ENCODE measurements at places on chromosomes 3 and 15.

DNA sequence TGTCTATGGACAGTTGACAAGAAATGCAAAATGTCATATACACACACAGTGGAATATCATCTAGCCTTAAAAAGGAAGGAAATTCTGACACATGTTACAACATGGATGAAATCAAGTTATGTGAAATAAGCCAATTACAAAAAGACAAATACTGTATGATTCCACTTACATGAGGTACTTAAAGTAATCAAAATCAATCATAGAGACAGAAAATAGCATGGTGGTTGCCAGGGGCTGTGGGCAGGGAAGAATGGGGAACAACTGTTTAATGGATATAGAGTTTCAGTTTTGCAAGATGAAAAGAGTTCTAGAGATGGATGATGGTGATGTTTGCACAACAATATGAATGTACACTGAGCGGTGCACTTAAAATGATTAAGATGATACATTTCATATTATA, 613.8 kb upstream of the ZNF385D start:
- DNase-seq, result no peak

DNA sequence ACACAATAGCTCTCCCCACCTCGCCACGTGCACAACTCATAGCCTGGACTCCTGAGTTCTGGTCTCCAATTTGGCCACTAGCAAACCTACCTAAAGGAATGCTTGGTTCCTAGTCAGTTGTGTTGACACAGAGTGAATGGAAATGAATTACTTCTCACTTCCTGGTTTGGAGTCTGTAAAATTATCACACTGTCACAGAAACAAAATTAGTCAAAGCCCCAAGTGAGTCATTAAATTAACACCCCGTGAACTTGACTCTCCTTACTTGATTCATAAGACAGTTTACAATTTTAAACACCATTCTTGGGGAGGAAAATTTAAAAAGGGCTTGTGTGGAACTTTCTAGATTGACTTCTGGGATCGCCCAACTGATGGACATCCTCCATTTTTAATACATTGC, 276.2 kb upstream of the CTNNB1 start:
- DNase-seq, result no peak

DNA sequence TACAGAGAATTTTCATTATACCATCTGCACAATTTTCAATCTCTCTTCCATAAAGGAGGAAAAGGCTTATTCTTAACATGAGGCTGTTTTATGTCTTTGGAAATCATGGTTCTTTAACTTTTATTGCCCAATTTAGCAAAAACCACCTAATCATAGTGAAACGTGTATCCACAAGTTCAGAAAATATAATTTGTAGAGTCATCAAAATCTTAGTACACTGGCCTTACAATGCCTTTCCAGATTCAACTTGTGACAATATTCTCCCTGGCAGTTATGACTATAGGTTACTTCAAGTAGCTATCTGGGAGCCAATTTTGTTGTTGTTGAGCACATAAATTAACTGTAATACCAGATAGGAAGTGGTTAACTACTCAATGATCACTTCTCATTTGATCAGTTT, 10.9 kb downstream of the BNIP2 start:
- DNase-seq, result no peak

DNA sequence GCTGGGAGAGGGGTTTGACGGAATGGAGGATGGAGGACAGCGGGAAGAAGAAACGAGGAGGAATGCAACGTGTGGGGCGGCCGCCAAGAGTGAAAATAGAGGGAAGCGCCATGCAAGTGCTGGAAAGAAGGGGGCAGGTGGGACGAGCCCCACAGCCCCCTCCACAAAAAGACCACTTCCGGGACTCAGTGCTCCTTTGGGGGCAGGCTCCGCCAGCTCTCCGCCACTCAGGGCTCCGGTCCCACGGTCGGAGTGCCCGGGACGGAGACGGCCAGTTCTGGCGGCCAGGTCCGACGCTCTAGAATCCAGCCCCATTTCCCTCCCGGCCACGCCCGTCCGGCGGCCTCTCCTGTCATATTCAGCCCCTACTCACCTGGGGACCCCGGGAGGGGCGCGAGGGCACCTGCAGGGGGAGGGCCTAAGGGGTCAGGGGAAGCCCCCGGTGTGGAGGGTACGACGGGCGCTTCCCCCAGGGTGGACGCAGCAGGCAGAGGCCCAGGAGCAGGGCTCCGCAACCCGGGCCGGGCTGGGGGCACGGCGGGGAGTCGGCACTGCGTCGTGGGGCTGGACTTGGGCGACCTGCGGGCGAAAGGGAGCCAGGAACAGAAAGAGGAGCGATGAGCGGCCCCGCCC, 25.5 kb upstream of the CSPG4 start:
- DNase-seq, result no peak

DNA sequence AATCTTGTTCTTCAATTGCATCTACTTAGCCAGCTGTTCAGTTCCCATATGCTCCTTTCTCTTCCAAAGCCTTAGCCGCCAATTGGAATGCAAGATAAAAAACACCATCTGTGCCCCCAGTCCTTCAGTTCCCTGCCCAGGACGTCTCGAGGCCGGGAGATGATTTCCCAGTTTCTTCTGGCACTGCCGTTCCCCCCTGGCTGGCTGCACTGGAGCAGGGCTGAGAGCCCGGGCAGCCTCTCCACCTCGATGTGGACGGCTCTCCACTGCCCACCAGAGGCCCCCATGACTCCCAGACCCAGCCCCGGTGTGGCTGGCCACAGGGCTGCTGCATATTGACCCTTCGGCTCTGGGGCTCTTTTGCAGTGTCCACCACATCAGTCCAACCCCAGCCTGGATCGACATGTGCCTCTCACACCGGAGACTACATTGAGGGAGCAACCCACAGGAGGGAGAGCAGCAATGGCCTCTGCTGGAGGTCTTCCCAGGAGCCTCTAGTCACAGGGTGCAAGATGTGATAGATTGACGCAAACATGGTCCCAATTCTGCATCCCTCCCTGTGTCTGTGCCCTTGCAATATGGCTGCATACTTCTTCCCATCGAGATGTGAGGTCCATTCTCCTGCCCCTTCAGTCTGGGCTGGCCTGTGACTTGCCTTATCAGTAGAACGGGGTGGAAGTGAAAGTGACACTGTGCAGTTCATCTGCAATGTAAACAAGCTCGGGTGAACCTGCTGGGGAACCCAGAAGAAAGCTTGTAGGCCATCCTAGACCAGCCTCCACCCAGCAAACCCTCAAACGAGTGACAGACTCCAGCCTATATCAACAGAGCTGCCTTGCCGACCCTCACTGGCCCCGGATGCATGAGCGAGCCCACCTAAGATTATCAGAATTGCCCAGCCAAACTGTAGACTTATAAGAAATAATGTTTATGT, 52.3 kb upstream of the PRR20G start:
- DNase-seq, result no peak

- no peak for DNase-seq
These were observed 768.1 kb downstream of the GBE1 start for GRCh38 chr3:80993241-80993945.

DNA sequence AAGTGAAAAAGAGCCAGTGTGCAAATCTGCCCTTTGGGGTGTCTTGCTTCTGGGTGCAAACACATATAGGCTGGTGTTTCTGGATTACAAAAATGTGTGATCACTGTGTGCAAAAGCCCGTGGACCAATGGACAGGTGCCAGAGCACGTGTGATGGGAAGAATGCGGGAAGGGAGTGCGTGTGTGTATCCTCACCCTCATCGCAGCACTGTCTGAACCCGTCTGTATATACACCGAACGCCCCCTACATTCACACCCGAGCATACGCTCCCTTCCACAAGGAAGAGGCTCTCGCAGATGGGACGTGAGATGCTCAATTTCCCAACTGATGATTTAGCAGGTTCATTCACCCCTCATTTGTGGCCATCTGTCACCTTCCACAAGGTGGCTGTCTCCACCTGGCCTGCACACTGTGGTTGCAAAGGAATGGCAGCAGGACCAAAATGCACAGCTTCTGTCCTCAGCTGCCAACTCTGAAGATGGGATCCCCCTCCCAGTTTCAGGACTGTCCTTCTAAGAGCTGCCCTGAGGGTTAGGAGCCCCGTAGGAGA, 19.4 kb upstream of the SLC6A1 start:
- DNase-seq, result no peak
